Pancreas (tissue), 10 donors: ENCODE measurements at places on chromosomes 3 and 15. TPM values are rescaled to one million over a fixed set of nuclear protein-coding genes. Genes with fewer than 3 reads are reported as not detected.

- no peaks in the 10 kb centered on the region for H3K4me1 ChIP-seq
- no peak for DNase-seq
- no peaks in the 10 kb centered on the region for H3K36me3 ChIP-seq
- H3K27ac ChIP-seq, result no peak overlapping the region
- no peak overlapping the region for H3K4me3 ChIP-seq
These were observed 24.4 kb downstream of the DCBLD2 start for GRCh38 chr3:98877132-98877531.

DNA sequence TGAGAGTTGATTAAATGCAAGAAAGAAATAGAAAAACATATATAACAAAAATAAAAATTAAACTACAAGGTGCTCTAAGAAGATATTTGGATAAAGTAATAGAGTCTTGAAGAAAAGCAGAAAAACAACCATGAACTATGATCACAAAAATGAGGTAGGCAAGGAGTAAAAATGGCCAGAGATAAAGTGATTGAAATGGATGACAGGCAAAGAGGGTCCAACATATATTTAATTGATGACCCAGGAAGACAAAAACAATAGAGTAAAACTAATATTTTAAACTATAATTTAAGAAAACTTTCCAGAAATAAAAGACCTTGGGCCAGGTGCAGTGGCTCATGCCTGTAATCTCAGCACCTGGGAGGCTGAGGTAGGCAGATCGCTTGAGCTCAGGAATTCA lies 22.1 kb upstream of the WDR49 start:
- no peaks in the 10 kb centered on the region for H3K4me1 ChIP-seq
- no peak for DNase-seq
- H3K27me3 ChIP-seq, result no peaks in the 10 kb centered on the region

GRCh38 chr15:63474810-63475316 lies 29.5 kb upstream of the USP3 start:
- H3K4me1 ChIP-seq, result peaks cover 25% of the 10 kb centered on the region
- H3K27me3 ChIP-seq, result no peaks in the 10 kb centered on the region
- H3K4me3 ChIP-seq, result no peak overlapping the region

DNA sequence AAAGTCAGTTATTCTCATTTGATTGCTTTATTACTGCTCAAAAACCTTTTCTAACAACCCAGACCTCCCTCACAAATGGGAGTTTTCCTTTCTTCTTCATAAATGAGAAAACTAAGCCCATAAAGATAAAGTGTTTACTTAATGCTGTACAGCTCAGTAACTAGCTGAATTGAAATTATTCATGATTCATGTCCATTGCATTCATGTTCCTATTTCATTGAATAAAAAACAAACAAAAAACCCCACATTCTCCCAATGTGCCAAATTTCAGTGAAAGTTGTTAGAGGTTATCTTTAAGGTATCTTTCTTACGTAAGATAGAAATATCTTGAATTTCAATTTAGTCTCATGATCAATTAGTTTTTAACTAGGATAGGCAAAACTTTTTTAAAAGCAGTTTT lies 2.8 kb downstream of the PLSCR2 start:
- H3K27me3 ChIP-seq, result no peaks in the 10 kb centered on the region
- no peak for DNase-seq
- no peaks in the 10 kb centered on the region for H3K36me3 ChIP-seq
- no peak overlapping the region for H3K27ac ChIP-seq

DNA sequence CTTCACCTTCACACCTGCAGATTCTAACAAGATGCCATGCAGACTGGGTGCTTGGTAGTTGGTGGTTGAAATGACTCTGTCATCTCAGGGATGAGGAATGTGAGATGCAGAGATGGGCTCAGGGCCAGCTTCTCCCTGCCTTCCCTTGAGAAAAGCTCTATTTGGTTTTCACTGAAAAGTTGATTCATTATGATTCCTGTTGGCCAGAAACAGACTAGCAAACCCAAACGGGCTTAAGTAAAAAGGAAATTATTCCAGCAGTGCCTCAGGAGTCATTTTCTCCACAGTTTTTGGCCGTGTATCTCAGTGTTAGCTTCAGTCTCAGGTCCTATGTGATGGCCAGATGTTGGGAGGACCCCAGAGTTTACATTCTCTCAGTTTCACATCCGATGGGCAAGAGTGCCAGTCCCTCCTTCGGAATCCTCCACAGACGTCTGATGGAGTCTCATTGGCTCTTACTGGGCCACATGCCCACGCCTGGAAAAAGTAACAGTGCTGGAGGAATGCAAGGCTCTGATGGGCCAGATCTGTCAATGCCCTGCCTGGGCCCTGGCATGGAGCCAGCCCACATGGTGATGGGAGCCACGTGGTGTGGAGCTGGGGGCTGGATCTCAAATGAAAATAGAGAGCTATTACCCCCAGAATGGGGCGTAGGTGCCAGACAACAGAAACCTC lies 22.3 kb upstream of the SACM1L start:
- H3K4me3 ChIP-seq, result no peak overlapping the region
- peaks cover 5% of the 10 kb centered on the region for H3K4me1 ChIP-seq
- H3K27me3 ChIP-seq, result no peaks in the 10 kb centered on the region
- DNase-seq, result no peak
- H3K36me3 ChIP-seq, result peaks cover 3% of the 10 kb centered on the region

Gene RTP4
- 1.9 TPM for total RNA-seq

DNA sequence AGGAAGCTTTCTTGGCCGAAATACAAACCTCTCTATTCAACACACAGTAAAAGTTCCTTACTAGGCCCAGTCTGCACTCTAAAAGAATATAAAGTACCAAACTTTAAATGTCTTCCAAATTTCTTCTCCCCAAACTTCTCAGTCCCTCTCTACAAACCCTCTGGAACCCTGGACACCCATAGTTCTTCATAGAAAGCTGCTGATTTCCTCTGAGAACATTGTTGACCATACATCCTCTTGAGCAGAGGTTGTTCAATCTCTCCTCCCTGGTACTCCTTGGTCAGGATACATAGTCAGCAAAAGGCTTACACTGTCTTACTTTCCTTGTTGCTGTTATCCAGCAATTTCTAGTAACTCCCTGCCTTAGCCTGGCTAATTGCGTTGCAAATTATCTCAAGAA lies 3.1 kb upstream of the ACAP2 start:
- H3K4me1 ChIP-seq, result peaks cover 5% of the 10 kb centered on the region
- no peaks in the 10 kb centered on the region for H3K36me3 ChIP-seq
- H3K27me3 ChIP-seq, result no peaks in the 10 kb centered on the region
- no peak overlapping the region for H3K4me3 ChIP-seq
- no peak overlapping the region for H3K27ac ChIP-seq
- DNase-seq, result no peak

- no peak for DNase-seq
- no peaks in the 10 kb centered on the region for H3K27me3 ChIP-seq
- H3K4me1 ChIP-seq, result no peaks in the 10 kb centered on the region
- no peaks in the 10 kb centered on the region for H3K36me3 ChIP-seq
- H3K27ac ChIP-seq, result no peak overlapping the region
These were observed 689.1 kb upstream of the DPPA4 start for GRCh38 chr3:110026421-110026820.
